Cerebellar cortex (tissue), 1 donor: ENCODE measurements at places on chromosomes 7 and 10.

DNA sequence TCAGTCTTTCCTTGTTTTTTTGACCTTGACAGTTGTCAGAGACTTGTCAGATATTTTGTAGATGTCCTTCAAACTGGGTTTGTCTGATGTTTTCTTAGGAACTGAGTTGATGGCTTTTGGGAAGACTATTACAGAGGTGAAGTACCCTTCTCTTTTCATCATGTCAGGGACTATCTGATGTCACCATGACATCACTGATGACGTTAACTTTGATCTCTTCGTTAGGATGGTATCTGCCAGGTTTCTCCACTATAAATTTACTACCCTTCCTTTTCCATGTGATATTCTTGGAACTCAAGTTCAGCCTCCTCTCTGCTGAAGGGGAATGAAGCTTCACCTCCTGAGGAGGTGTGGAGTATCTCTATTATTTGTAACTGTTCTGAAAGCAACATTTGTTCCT lies 78.5 kb downstream of the SUGCT start:
- DNase-seq = no peak

DNA sequence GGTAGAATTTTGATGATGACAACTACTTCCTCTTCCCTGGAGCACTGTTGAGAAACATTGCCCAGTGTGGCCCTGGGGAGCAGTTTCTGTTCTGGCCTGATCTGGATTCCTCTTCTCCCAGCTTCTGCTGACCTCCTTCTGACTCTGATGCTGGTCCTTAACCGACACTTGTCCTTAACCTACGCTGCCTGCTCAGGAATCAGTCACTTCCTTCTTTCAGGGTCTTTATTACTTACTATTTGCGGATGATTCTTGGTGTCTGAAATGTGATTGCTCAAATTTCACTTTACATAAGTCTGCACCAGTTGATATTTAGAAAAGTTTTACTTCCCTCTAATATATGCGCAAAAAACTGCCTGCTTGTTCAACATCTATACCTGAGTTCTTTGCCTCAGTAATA lies 164.1 kb downstream of the PTEN start:
- DNase-seq = no peak

DNA sequence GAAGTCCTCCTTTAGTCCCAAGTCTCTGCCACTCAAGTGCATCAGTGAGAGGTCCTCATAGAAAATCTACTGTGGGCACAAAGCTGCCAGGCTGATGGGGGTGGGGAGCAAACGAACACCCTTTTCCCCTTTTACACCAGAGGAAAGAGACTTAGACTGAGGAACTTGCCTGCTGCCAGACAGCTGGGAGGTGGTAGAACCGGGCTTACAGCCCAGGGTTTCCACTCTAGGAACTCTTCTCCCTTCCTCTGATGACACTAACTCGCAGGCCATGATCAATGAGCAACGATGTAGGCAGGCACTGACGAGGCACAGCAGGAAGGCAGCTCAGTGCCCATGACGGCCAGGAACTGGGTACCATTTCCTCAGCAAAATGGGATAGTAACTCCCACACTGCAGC lies 11.0 kb upstream of the SH2D4B start:
- no peak for DNase-seq

DNA sequence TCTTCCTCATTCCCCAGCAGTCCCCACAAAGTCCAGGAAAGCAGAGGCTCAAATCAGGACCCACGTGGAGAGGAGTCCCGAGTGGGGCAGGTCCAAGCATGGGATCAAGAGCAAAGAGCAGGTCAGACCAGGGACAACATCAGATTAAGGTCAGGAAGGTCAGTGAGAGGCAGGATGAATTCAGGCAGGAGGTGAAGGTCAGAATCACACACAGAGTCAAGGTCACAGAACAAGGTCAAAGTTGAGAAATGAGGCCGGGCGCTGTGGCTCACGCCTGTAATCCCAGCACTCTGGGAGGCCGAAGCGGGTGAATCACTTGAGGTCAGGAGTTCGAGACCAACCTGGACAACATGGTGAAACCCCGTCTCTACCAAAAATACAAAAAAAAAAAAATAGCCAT lies 2.3 kb downstream of the MYL10 start:
- DNase-seq = no peak

DNA sequence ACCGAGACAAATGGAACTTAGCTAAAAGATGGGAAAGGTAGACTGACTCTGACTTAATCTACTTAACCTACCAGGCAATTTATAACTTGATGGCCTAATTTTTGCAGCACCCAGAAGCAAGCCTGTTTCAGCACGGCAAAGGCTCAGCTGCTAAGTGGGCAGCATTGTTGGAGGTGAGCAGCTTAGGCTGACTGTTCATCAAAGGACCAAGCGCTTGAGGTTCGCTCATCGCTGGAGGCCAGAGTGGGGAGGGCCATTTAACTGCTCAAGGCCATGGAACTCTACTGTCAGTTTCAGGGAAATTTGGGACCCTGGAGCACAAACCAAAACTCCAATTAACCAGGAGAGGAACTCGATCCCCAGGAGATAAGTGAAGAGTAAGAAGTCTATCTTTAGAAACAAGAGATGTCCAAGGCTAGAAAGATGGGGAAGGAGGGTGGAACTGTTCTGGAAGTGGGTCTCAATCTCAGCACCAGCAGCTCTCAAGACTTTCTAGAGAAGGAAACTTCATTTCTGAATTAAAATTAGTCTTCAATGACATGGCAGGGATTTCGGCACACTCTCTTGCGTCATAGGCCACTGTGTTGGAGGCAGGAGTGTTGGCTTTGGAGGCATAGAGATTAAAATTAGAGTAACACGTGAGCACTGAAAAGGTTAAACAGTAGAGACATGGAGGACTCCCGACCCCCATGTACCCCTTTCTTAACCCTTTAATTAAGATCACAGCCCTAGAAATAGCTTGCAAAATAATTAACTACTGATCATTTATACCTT lies 43.1 kb downstream of the EGFR start:
- no peak for DNase-seq

GRCh38 chr7:50349399-50349798 lies 44.9 kb downstream of the IKZF1 start:
- DNase-seq = no peak

DNA sequence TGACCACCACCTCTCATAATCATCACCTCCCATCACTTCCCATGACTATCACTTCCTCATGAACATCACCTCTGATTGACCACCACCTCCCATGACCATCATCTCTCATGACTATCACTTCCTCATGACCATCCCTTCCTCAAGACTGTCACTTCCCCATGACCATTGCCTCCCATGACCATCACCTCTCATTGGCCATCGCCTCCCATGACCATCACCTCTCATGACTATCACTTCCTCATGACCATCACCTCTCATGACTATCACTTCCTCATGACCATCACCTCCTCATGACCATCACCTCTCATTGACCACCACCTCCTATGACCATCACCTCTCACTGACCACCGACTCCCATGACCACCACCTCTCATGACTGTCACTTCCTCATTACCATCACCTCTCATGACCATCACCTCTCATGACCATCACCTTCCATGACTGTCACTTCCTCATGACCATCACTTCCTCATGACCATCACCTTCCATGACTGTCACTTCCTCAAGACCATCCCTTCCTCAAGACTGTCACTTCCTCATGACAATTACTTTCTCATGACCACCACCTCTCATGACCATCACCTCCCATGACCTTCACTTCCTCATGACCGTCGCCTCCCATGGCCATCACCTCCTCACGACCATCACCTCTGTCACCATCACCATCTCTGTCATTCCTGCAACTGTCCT lies 51.6 kb downstream of the PDGFA start:
- DNase-seq = no peak
